Peyer's patch (tissue), 4 donors: ENCODE measurements at places on chromosomes 12 and 14. TPM values are rescaled to one million over a fixed set of nuclear protein-coding genes. Genes with fewer than 3 reads are reported as not detected.

GRCh38 chr14:24186831-24187538 lies 1.6 kb downstream of the IPO4 start:
- no peaks in the 10 kb centered on the region for H3K36me3 ChIP-seq
- DNase-seq: no peak
- no peak overlapping the region for H3K4me3 ChIP-seq
- H3K27ac ChIP-seq: no peak overlapping the region
- H3K27me3 ChIP-seq: no peaks in the 10 kb centered on the region

DNA sequence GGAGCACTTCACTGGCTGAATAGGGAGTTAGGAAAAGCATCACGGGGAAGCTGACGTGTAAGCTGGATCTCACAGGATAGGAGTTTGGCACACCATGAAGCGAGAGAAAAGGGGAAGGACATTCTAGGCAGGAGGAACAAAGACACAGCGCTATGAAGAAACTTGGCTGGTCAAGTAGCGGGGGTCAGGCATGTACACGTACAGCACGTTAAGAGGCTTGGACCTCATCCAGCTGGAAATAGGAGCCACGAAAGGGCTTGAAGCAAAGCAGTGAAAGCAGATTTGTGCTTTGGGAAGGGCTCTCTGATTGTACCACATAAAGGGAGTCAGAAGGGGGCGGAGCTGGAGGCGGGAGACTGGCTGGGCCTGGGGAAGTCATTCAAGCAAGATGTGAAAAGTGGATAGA lies 19.6 kb upstream of the GALNT8 start:
- no peak for DNase-seq
- H3K27me3 ChIP-seq: no peaks in the 10 kb centered on the region
- H3K4me1 ChIP-seq: no peaks in the 10 kb centered on the region

Gene OTOGL
- 0.18 TPM for total RNA-seq

- H3K27ac ChIP-seq: peak overlapping the region; percentile 40
- H3K4me1 ChIP-seq: peaks cover 60% of the 10 kb centered on the region
- no peak for DNase-seq
- no peak overlapping the region for H3K4me3 ChIP-seq
Observed at GRCh38 chr12:57151741-57152630, 4.6 kb upstream of the LRP1-AS start.

DNA sequence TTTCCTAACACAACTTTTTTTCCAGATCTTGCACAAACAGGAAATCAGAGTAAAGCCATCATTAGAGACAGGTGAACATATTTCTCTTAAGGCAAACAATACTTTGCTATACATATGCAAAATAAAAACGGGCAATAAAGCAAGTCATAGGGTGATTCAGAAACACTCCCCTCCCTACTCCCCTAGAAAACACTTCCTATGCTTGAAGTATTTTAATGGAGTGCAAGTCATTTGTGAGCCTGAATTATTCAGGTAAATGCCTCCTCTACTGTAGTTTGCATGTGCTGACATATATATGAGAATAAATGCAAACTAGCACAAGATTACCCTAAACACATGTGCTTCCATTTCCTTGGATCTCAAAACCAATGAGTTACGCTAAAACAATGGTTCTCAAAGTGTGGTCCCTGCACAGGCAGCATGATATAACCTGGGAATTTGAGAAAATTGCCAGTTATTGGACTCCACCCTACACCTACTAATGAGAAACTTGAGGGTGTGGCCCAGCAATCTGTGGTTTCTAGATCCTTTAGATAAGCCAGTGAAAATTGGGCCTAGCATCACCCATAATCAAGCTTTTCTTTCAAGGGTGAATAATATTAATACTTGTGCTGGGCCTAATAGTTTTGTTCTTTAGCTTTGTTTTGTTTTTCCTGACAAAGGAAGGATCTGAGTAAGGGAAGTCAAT lies 159.7 kb upstream of the BMP4 start:
- no peak overlapping the region for H3K4me3 ChIP-seq

Gene TAS2R43
- total RNA-seq: 7.4 TPM

Gene TRIAP1
- total RNA-seq: 4.5 TPM

DNA sequence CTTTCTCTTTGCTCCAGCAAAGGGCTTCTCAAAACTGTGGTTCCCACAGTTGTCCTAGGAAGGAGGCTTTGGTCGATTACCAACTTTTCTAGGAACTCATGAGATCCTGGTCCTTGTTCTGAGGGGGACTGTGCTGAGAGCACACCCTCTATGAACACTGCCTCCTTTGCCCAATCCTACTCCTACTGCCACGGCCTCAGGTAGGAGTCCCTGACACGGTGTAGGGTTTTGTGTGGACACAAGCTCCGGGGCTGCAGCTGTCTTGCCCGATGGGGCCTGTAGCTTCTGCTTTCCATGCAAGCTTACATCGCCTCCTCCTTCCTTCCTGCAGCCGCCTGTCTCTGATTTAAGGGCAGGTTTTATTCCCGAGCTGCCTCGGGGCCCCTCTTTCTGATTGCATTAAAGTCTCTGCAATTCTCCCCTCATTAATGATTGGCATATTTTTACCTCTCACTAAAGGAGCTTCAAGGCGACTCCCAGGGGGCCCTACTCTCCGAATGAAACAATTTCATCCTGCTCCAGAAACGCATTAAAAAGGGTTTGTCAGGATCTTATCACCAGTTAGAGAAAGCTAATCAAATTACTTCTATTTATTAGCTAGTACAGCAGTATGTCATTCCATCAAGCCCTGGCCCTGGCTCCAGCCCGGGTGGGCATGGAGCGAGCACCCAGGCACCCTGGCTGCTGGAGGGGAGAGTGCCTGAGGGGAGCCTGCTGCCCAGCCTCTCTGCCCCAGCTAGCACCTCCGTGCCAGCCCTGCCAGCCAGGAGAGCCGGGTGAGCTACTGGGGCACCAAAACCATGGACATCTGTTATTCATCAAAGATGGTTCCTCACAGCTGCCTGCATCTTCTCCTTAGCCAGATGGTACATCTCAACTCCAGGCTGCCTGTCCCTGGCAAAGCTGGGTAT lies 38.0 kb upstream of the ESRRB start:
- H3K4me1 ChIP-seq: no peaks in the 10 kb centered on the region
- H3K4me3 ChIP-seq: no peak overlapping the region
- DNase-seq: no peak
- H3K27ac ChIP-seq: no peak overlapping the region
- no peaks in the 10 kb centered on the region for H3K36me3 ChIP-seq
